ENCODE measurements at places on chromosomes 5 and 9.

GRCh38 chr5:154697371-154697770 lies 57.8 kb upstream of the LARP1 start:
- DNase-seq: no peak

DNA sequence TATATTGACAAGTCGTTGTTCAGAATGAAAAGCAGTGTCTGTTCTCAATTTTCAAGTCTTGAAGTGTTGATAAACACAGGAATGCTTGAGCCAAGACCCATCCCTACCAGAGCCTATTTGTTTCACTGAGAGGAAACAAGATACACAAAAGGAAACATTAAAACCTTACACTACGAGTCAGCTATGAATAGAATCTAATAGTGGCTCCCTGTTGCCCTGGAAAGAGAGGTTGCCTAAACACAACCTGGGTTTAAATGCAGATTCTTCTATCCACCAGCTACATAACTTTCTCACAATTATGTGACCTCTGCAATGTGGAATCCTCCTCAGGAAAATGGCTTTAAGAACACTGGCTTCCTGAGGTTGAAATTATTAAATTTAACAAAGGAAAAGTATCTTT lies 29.1 kb upstream of the BNC2 start:
- DNase-seq: no peak

- DNase-seq: no peak
These were observed 83.2 kb upstream of the TAS2R1 start for GRCh38 chr5:9713356-9713755.

- no peak for DNase-seq
These were observed 24.2 kb upstream of the STOM start for GRCh38 chr9:121394292-121394691.

- DNase-seq: no peak
These were observed 30.7 kb downstream of the ERGIC1 start for GRCh38 chr5:172864747-172865146.

DNA sequence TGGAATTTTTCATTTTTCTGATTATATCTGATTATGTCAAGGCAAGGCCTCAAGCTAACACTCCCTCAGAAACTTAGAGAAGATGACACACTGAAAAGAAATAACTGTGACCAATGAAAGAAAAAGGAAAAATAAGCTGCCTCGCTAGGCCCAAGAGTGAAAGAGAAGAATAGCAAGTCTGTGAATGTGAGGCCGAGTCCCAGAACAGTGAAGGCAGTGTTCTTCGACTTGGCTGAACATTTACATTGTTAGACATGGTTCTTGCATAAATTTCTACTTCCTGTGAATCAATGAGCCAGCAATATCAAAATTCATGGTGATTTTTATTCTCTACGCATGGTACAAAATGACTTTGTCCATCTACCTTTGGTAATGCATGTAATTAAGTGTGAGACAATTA lies at the start of gene ATP10B:
ATP10B (minus strand) TSS at position 163 of the 400 bp plus-strand sequence. CDS start 164,137 bp downstream, outside the sequence.
- no peak for DNase-seq

DNA sequence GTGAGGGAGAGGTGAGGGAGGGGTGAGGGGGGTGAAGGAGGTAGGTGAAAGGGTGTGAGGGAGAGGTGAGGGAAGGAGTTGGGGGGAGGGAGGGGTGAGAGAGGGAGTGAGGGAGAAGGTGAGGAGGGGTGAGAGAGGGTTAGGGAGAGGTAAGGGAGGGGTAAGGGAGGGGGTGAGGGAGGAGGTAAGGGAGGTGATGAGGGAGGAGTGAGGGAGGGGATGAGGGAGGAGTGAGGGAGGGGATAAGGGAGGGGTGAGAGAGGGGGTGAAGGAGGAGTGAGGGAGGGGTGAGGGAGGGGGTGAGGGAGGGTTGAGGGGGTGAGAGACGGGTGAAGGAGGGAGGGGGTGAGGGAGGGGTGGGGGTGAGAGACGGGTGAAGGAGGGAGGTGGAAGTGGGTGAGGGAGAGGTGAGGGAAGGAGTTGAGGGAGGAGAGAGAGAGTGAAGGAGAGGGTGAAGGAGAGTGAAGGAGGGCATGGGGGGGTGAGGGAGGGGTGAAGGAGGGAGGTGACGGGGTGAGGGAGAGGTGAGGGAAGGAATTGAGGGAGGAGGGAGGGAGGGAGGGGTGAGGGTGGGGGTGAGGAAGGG lies 18.5 kb downstream of the NINJ1 start:
- no peak for DNase-seq

DNA sequence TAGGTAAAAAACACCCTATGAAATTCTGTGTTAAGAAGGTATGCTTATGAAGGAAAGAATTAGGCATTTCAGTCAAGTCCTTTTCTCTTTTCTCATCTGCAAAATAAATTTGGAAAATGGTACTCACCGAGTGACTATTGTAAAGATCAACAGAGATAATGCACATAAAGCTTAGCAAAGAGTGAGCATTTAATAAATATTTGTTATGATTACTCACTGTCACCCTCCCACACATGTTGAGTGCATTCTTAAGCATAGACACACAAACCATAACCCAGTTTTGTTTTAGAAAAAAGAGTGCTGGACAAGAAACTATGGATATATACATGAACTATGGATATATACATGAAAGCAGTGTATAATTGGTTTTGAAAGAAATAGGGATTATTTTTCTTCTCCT lies 54.7 kb upstream of the PRLR start:
- no peak for DNase-seq

GRCh38 chr5:141524604-141525597 lies 36.0 kb downstream of the PCDHGC5 start:
- peak; percentile 81 for DNase-seq

DNA sequence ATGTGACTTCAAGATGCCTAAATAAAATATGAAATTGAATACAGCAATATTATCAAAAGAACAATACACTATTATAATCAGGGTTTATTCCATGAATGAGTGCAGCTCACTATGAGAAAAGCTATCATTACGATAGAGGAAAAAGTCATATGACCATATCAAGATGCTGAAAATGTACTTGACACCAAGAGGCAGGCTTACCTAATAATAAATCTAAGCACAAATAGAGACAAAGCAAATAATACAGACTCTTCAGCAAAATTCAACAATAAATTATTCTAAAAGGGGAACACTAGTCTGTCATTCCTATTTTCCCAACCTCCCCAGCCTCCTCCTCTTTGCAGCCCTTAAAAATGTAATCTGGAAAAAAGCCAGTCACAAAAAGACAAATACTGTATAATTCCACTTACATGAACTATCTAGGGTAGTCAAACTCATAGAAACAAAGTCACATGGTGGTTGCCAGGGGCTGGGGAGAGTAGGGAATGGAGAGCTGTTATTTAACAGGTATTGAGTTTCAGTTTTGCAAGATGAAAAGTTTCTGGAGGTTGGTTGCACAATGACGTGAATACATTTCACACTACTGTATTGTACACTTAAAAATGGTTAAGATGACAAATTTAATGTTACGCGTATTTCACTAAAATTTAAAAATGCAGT lies 148.4 kb downstream of the NFIB start:
- DNase-seq: no peak

GRCh38 chr5:177542816-177543465 lies 11.4 kb downstream of the FAM193B start:
- DNase-seq: no peak

GRCh38 chr5:41465493-41466171 lies 44.8 kb downstream of the PLCXD3 start:
- DNase-seq: no peak

GRCh38 chr5:157578079-157578780 lies 2.7 kb upstream of the ADAM19 start:
- no peak for DNase-seq

DNA sequence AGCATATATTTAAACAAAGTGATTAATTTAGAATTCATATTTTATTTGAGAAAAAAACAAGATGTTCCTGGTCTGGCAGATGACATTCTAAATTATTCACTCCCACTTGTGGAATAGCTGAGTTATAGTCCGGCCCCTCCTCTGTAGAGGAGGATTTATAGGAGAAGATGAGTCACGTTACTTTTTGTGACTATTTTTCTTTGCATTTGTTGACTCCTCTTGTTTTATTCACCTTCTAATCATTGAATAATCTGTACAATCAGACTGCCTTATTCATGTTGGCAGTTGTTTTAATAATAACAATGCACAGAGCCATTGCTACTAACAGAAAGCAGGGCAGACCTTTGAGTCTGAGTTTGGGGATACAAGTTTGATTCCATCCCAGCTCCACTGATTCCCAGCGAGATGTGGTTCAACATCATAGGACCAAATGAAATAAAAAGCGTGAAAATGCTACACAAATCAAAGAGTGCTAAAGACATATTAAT lies 23.2 kb downstream of the DOCK8 start:
- no peak for DNase-seq

DNA sequence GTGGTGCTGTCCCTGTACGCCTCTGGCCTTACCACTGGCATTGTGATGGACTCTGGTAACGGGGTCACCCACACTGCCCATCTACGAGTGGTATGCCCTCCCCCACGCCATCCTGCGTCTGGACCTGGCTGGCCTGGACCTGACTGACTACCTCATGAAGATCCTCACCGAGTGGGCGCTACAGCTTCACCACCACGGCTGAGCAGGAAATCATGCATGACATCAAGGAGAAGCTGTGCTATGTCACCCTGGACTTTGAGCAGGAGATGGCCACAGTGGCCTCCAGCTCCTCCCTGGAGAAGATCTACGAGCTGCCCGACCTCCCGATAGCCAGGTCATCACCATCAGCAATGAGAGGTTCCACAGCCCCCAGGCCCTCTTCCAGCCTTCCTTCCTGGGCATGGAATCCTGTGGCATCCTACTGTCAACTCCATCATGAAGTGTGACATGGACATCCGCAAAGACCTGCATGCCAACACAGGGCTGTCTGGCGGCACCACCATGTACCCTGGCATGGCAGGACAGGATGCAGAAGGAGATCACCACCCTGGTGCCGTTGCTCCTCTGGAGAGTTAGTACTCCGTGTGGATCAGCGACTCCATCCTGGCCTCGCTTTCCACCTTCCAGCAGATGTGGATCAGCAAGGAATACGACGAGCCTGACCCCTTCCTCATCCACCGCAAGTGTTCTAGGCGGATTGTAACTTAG lies 434.2 kb upstream of the RGMB start:
- no peak for DNase-seq

DNA sequence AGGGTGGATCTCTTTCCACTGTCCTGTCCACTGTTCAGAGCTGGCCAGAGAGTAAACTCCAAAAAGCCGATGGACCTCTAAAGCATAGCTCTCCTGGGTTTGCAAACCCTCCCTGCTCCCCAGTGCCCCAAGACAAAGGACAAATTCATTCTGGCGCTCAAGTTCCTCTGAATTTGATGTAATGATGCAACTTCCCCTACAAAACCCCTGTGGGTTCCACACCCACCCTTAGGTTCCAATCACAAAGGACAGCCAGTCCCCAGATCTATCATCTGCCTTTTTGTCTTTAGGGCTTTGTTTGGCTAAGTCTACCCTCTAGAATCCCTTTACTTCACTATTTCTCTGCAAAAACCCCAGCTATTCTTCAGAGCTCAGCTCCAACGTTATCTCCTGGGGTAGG lies 57.4 kb upstream of the SLC25A51 start:
- DNase-seq: no peak

- no peak for DNase-seq
These were observed 340.9 kb downstream of the RASEF start for GRCh38 chr9:82722051-82722450.

- DNase-seq: no peak
These were observed 39.8 kb downstream of the CYSTM1 start for GRCh38 chr5:140214831-140215230.

DNA sequence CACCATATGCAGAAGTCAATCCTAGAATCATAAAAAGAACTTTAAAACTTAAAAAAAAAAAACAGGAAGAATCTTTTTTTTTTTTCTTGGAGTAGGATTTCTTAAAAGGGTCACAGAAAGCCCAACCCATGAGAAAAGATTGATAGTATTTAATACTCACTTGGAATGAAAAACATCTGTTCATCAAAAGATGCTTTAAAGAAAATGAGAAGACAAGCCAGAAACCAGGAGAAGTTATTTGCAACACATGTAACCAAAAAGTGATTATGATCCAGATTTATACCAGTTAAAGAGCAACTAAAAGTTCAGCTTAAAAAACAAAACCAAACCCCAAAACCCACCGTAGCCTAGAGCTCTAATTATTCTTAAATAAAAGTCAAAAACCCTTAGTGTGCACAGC lies 69.3 kb downstream of the TLE4 start:
- no peak for DNase-seq

DNA sequence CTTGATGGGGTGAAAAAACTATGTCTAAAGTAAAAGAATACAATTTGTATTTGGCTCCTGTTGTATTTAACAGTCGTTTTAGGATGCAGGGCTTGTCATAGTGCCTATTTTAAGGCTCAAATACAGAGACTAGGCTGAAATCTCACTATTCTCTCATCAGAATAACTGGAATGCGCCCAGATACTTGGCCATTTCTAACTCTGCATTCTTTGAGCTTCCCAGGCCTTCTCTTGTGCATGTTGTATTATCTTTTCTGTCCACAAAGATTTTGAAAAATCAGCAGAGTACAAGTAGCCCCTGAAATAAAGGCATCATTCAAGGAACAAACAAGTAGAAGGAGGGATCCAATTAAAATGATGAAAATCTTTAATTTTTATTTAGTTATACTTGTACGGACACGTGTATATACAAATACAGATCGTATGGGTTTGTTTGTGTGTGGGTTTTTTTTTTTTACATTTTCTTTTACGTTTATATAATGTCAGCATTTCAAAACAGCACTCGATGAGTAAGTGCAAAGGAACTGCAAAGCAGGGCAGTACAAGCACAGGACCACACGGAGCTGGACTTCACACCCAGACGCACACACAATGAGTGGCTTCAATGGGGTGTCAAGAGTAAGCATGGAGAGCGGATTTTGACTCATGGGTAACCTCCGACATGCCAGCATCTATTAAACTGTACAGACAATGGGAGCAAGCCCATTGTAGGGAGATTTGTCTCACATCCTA lies 294.0 kb downstream of the EFNA5 start:
- DNase-seq: no peak

- no peak for DNase-seq
These were observed 47.8 kb upstream of the CDKN2AIPNL start for GRCh38 chr5:134459491-134459890.

DNA sequence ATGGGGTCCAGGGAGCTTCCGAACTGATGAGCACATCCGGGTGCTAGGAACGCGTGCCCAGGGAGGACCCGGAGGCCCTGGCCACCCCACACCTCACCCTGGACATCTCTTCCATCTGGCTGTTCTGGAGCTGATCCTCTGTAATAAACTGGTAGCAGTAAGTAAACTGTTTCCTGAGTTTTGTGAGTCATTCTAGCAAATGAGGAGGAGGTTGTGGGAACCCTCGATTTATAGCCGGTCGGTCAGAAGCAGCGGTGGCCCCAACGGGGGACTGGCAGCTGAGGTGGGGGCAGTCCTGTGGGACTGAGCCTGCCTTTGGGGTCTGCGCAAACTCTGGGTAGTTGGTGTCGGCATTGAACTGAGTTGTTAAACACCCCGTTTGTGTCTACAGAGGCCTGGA lies 15.4 kb upstream of the UBAC1 start:
- DNase-seq: no peak

- peak; percentile 49 for DNase-seq
These were observed 1.6 kb downstream of the FER start for GRCh38 chr5:108749128-108749861.

DNA sequence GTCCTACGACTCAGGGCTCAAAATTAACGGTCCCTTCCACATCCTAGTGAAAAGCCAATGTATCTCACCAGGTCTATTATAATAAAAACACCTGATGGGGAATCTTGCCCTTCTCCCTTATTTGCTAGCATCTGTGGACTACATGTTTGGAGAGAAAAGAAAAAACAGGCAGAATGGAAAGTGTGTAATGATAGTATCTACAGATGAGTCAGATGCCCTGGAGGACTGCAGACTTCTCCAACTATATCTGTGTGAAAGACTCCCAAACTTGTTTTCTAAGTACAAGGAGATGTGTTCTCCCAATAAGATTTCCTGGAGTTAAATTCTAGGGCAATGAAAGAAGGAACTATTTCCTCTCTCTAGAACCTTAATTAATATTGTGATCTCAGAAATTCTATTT lies 66.0 kb downstream of the FOXB2 start:
- no peak for DNase-seq

All from NCI-H1417 (cell line).